Myocyte (in vitro differentiated cells): ENCODE measurements at places on chromosomes 5 and 9.
A peak's percentile ranks its signal among the peaks of the same experiment; 100 is the strongest.

DNA sequence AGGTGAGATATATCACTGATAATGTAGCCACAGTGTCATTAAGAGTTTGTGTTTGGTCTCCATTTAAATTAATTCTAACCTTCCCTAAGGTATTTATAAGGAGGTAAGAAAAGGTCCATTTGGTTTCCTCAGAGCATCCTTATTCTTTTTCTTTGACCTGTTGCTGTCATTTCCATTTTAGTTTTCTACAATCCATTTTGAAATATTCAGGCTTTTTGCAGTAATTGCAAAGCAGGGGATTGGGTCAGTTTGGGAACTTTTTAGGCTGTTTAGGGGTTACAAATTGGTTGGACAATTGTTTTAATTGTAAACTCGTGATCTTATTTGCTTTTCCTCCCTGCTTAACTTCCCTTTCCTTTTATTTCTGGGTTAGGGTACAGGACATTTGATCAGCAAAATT lies 42.6 kb upstream of the PDZD2 start:
- DNase-seq: no peak

GRCh38 chr9:114410910-114411309 lies 23.1 kb upstream of the AKNA start:
- DNase-seq: no peak

- DNase-seq: no peak
Observed at GRCh38 chr5:63563008-63563917, 399.0 kb downstream of the HTR1A start.

- DNase-seq: no peak
Observed at GRCh38 chr9:98887918-98888510, 55.7 kb upstream of the COL15A1 start.

DNA sequence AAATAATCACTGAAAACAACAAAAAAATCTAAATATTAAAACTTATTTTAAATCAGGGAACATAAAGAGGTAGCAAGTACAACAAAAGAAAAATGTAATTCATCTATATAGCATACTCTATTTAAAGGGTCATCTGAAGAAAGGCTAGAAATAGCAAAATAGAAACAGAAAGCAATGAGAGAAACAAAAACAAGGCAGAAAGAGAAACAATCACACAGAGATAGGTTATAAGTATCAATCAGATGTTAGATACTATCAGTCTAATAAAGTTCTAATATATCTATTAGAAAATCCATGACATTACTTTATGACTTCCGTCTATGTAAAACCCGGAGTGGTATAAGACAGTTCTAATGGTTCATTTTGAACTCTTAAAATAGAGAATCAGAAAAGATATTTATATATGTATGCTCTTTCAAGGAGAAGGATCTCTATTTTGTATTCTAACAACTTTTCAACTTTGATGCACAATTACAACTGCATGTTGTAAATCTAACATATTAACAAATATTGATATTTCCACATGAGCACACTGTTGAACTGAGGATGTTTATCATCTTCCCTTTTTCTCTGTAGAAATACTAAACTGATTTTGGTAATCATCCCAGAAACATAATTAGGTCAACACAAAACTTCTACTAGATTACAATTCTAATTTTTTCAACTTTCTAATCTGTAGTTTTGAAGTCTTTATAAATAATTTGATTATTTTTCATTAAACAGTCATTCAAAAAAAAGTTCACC lies 15.8 kb downstream of the RICTOR start:
- DNase-seq: no peak

GRCh38 chr5:121366515-121366914 lies 485.2 kb upstream of the FTMT start:
- no peak for DNase-seq

DNA sequence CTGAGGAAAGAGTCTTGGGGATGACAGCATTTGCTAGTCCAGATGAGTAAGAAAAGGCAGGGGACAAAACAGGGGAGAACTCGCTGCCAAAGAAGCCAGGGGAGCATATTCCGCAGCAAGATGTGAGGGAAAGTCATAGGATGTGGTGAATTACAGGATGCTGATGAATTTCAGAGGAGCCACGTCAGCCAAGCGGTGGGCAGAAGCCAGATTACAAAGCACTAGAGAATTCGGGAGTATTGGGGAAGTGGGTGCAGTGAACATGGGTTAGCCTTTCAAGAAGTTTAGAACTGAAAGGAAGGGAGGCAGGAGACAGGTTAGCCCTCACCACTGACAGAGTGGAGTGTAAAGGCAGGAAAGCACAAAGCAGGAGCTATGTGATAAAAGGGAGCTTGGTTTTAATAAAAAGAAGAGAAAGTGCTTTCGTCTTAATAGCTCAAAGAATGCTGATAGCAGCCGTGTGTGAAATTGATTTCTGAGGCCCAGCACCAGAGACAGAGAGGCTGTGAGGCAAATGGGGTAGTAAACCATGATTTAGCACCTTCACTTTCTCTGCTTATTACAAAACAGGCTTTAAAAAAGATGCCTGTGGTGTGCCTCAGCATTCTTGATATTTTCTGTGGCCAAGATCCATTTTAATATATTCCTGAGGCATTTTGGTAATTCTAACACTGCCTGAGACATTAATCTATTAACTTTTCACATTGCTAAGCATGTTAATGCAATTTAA lies 16.9 kb downstream of the ADAMTSL1 start:
- DNase-seq: peak; percentile 92

GRCh38 chr5:89686081-89686765 lies 723.3 kb downstream of the CETN3 start:
- DNase-seq: no peak

DNA sequence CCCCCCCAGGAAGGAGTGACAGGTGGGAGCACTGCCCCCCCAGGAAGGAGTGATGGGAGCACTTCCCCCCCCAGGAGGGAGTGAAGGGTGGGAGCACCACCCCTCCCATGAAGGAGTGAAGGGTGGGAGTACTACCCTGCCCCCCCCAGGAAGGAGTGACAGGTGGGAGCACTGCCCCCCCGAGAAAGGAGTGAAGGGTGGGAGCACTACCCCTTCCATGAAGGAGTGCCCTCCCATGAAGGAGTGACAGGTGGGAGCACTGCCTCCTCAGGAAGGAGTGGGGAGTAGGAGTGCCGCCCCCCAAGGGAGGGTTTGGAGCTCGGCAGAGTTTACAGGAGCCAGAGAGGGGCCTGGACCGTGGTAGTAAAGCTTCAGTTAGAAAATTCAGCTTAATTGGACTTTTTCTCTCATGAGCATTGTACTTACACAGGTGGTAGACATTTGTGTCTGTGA lies 100.7 kb downstream of the CACNA1B start:
- DNase-seq: no peak

DNA sequence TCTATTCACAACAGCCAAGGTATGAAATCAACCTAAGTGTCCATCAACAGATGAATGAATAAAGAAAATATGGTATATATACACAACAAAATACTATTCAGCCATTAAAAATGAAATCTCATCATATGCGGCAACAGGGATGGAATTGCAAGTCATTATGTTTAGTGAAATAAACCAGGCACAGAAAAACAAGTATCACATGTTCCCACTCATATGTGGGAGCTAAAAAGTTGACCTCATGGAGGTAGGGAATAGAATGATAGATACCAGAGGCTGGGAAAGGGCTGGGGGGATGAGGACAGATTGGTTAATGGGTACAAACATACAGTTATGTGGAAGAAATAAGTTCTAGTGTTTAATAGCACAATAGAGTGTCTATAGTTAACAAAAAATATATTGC lies 149.7 kb downstream of the DEPDC1B start:
- no peak for DNase-seq

DNA sequence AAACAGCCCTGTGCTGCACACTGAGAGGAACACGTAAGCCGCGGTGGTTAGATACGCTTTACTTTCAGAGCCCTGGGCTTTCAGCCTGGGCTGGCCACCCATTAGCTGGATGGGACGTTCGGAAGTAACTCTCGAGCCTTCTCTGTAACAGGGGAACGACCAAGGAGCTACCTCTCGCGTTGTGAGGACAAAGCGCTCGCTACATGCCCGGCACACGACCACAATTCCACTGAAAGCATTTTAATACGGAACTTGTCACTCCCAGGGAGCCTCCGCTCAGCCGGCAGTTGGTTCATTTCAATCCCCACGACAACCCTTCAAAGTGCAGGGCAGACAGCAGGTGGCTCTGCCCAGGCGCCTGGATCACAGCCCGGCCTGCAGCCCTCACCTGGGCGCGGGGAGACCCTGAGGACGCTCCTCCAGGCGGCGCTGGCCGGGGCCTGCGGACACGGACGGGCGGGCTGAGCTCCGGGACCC lies 368 bp downstream of the SURF1 start:
- no peak for DNase-seq

DNA sequence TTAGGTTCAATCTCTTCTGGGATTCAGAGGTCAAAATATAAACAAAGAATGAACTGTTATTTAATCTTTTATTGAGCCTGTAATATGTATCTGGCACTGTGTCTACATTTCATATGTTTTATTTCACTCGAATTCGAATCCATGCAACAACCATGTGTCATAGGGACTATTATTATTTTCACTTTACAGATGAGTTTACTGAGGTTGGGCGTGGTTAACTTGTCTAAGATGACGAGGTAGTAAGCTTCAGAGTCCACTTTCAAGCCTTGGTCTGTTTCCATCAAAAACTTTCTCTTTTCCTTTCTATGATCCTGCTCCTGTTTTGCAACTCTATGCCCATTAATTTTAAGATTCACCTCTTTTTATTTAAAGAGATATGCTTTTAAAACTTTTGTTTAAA lies 55.2 kb upstream of the DMAC1 start:
- no peak for DNase-seq

DNA sequence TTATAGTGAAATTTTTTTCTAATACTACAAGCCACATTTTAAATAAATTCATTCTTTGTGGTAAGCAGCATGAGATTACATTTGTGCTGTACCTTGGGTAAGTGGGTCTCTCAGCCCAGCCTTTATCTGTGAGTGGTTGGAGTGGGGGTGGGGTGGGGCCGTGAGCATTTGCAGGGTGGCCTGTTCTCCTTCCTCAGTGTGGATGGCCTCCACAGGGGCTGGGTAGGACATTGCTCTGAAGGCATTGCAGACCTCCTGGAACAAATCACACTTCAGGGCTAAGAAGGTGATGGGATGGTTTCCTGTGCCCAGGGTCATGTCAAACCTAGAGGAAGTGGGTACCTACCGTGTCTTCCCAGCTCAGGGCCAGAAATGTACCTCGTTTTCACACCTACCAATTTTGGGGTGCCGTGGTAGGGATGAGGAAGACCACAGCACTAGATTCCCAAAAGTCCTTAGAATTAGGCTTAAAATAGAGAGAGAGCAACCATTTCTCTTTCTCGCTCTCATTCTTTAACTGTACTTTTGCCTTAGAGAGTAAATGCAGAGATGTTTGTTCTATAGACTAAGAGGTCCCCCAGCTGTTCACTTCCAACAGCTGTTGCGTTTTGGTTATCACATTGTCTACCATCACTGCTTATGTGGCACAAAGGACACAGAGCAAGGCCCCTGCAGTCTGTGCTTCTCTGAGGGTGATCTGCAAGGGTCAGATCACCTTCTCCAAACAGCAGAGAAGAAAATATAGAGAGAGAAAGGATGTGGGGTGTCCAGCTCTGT lies 83.4 kb upstream of the CTSL start:
- no peak for DNase-seq

- no peak for DNase-seq
Observed at GRCh38 chr5:89043676-89044075, 160.7 kb upstream of the MEF2C start.

- DNase-seq: no peak
Observed at GRCh38 chr9:136599811-136600660, 54.2 kb upstream of the NOTCH1 start.

GRCh38 chr5:54088081-54088480 lies 222.3 kb downstream of the ARL15 start:
- no peak for DNase-seq

- peak; percentile 10 for DNase-seq
Observed at GRCh38 chr5:139204196-139204595, 6.0 kb upstream of the SIL1 start.

- no peak for DNase-seq
Observed at GRCh38 chr5:160703547-160704189, 148.3 kb downstream of the ATP10B start.

GRCh38 chr9:114860187-114860586 lies 54.3 kb upstream of the TNFSF15 start:
- DNase-seq: no peak

GRCh38 chr5:157463621-157464518 lies 3.9 kb downstream of the NIPAL4 start:
- peak; percentile 30 for DNase-seq

GRCh38 chr9:117723986-117724625 lies 19.9 kb downstream of the TLR4 start:
- DNase-seq: no peak

GRCh38 chr5:97967292-97967691 lies 784.2 kb upstream of the RIOK2 start:
- no peak for DNase-seq

DNA sequence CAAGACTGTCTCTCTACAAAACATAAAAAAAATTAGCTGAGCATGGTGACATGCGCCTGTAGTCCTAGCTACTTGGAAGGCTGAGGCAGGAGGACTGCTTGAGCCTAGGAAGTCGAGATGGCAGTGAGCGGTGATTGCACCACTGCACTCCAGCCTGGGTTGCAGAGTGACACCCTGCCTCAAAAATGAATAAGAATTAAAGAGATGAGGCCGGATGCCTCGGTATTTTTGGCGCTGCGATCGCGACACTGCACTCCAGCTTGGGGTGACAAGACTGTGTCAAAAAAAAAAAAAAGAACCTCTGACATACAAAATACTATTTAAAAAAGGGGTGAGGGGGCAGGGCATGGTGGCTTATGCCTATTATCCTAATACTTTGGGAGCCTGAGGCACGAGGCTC lies 7.3 kb downstream of the GPBP1 start:
- DNase-seq: no peak

GRCh38 chr9:133716564-133717112 lies 21.5 kb downstream of the SARDH start:
- DNase-seq: no peak

DNA sequence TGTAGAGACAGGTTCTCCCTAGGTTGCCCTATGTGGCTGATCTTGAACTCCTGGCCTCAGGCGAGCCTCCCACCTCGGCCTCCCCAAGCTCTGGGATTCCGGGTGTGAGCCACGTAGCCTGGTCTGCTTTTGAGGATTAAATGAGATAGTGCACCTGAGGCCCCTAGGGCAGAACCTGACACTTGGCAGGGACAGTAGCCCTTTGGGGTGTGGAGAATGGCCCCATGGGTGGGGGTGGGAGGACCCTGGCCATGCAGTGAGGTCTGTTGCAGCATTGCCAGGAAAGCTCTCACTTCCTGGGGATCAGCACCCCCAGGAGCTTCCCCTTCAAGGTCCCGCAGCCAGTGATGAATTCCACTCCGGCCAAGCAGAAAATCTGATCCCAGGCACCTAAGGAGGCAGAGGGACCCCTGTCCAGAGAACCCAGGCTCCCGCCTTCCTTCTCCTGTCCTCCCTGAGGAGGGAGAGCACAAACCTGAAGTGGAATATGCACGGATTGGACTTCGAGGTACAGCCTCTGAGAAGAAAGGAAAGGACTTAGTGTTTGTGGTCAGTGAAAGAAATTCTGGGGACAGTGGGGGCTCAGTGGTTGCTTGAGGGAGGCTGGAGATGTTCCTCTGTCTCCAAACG lies 73.9 kb upstream of the UNC5A start:
- no peak for DNase-seq

DNA sequence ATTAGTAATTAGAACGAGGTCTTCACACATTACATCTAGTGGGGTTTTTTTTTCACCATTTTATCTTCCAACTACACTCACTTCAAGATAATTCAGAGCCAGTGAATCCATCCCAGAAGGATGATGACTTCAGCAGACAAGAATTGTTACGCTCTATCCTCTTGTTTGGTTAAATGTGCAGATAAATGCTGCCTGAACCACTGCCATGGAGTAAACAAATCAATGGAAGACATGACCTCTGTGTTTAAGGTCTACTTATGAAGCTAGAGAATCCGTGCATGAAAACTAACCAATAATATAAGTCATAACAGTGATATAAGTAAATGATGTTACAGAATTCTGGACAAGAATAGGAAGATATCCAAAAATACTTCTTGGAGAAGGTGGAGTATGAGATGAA lies 602.6 kb downstream of the TLR4 start:
- DNase-seq: no peak
